Left ventricle myocardium inferior (tissue), 1 donor: ENCODE measurements at places on chromosomes 11 and 22.

GRCh38 chr11:127607487-127608085 is 607.0 kb upstream of the KIRREL3 start:
- no peak for DNase-seq

DNA sequence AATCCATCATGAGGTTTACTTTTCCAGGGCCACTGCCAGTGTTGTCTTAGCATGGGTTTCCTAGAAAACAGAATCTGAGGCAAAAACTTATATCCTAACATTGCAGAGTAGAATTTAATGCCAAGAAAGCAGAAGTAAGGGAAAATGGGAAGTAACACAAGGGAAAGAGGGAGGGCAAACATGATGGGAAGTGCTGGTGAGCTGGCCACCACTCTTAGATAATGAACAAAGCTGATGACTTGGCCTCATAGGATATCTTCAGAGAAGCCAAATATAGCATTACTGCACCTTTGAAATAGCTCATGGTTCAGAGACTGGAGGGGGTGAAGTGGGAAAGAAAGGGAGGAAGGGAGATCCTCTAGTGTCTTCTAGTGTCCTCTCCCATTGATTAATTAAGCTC is 24.8 kb upstream of the CALCB start:
- no peak for DNase-seq

DNA sequence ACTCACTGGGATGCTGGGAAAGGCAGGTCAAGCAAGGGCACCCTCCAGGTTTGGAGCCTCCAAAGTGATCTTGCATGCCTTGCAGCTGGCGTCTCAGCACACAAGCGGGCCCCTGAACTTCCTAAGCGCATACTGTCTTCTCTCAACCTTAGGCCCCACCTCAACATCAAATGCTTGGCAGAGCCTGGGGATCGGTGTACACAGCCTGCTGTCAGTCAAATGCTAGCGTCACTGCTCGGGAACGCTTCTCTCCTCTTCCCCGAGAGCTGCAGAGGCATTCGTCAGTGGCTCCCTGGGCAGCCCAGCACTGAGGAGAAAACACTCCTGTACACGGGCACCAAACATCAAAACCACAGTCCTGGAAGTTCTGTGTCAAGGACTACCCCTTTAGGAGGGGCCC is 124.9 kb downstream of the C11orf58 start:
- DNase-seq: peak; percentile 25

DNA sequence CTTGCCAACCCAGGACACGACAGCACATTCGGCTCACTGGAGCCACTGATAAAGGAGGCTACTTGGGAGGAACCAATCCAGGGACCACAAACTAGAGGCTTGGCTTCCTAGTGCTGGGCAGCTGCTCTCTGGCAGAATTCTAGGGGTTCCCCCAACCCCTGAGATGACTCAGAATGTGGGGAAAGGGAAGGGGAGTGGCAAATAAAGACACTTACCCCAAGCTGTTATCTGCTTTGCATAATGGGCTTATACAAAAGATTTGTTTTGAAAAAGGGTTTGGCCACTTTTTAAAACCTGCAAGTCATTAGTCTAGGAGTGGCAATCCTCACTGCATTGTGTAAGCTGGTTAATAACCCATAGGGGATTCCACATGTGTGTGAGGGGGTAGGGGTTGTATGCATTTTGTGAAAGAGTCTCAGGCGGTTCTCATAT is 64.1 kb upstream of the LMO1 start:
- no peak for DNase-seq

DNA sequence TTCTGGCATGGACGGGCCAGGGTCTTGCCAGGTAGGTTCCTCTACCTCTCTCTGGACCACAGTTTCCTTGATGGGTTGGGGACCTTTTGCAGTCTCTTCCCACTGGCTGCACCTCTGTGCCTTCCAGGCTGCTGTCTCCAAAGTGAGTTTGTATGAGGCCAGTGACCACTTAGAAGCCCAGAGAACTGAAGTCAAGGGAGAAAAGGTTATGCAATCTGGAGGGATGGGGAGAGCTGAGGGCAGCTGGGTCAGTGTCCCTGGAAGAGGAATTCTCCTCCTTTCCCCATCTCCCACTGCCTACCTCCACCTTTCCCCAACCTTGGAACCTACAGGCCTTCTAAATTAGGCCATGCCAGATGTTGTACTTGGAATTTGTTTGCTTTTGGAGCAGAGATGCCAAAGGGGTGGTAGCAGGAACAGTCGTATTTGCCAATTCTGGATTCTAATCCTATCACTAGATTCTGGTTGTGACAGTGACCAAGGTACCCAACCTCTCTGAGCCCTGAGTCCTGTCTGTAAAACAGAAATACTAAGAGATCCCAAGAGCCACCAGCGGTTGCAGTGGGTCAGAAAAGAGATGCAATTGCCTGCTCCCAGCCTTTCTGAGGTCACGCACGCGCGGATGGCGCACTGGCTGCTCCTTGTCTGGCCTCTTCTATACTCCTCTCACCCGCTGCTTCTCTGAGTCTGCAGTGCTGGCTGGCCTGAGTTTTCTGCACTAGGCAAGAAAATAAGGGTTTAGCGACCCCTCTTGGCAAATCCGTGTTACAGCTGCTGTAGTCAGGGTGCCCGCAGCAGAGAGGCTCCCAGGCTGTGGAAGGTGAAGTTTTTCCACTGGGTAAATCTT is 10.7 kb upstream of the ACCSL start:
- peak; percentile 81 for DNase-seq

GRCh38 chr11:99192716-99193115 is 172.0 kb downstream of the CNTN5 start:
- no peak for DNase-seq

GRCh38 chr11:93844568-93844967 is 5.8 kb downstream of the VSTM5 start:
- no peak for DNase-seq

DNA sequence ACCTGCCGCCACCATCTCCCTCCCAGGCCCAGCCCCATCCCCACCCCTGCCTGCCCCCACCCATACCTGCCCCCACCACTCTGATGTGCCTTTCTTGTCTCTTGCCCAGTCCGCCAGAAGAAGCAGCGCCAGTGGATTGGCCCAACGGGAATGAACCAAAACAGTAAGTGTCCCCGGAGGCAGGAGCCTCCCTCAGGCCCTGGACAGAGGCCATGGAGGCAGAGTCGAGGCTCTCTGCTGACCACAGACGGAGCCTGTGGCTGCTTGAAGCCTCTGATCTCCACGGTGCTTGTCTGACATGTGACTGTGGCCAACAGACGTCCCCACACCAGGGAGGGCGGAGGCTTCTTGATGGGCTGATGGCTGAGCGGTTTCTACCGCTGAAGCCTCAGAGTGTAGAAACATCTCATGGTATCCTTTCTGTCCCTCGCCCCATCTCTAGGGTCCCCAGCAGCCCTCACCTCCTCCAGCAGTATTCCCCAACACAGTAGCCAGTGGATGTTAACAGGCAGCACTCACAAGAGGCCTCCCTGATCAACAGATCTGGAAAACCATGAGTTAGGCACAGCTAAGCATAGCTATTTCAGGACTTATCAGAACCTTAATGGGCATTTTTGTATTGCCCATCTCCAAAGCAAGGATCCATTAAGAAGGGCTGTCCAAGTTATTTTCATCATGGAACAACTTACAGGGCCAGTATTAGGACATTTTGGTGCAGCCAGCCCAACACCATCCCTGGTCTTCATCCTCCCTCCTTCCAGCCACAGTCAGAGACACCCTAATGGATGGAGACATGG is 21.7 kb downstream of the CD5 start:
- no peak for DNase-seq

GRCh38 chr22:46229701-46230100 is 20.4 kb downstream of the CDPF1 start:
- no peak for DNase-seq

- no peak for DNase-seq
Measured at GRCh38 chr11:8361206-8361605, 97.5 kb upstream of the LMO1 start.

DNA sequence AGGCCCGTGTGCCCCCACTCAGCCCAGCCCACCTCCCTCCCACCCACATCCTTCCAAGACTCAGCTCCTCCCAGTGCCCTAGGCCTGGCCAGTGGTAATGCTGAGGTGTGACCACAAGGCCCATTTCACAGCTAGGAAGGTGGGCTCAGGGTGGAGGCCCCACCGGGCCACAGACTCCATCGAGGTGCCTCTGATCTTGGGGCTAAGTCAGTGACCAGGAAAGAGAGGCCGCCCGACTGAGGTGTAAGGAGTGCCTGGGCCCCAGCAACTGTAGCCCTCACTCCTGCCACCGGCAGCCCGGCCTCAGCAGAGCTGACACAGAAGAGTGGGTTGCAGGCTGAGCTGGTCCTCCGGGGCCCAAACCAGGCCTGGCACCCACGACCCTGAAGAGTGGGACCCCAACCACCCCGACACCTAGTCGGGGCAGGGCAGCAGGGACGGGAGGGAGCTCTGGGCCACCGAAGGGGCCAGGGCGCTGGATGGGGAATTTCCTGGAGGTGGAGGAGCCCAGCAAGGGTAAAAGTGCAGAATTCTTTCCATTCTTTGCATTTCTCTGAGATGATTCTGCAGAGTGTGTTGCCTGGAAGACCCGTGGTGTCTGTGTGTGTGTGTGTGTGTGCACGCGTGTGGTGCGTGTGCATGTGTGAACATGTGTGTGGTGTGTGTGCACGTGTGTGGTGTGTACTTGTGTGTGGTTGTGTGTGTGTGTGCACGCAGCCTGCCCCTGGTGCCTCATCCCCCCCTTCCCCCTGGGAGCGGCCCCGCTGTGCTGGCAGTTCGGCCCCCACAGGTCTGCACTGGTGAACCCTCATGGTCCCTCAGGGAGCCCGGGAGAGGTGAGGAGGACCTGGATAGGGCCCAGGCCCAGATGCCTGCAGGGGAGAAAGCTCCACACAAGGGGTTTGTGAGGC is 8.3 kb upstream of the PIM3 start:
- no peak for DNase-seq

DNA sequence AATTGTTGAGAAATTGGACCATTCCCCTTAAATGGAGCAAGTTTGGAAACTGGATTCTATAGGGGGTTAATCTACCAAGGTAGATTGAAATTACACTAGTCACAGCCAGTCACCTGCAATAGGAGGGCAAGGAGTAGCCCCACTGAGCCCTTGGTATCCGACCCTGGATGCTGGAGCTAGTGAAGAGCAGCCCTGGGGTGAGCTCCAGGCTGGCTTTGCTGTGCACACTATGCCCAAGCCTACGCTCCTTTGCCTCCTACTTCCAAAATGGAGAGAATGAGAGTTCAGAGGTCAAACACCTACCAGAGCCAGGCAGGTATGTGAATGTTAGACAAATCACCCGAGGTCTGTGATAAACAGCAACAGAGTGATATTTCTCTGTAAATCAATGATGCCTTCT is 23.7 kb downstream of the SNU13 start:
- no peak for DNase-seq

DNA sequence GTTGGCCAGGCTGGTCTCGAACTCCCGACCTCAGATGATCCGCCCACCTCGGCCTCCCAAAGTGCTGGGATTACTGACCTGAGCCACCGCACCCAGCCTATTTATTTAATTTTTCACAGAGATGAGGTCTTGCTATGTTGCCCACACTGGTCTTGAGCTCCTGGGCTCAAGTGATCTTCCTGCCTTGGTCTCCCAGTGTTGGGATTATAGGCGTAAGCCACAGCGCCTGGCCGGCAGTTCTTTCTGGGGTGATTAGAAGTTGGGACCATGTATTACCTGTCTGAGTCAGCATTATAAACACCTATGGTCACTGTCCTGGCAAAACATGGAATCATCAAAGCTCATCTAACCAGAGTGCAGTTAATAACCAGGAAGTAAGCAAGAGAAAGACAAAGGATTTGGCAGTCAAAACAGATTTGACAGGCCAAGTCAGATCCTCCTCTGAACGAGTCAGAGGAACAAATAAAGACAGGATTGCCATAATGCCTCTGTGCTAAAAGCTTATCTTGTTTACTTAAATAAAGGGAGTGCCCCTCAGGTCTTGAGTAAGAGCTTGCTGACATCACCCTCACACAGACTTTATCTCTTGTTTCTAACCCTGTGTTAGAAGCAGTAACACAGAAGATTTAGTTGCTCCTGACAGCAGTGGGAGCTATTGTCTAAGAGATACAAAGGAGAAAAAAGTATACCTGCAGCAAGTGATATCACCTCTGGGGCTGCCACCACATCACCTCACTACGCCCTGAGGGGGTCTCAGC is 3.7 kb downstream of the SERPIND1 start:
- no peak for DNase-seq

DNA sequence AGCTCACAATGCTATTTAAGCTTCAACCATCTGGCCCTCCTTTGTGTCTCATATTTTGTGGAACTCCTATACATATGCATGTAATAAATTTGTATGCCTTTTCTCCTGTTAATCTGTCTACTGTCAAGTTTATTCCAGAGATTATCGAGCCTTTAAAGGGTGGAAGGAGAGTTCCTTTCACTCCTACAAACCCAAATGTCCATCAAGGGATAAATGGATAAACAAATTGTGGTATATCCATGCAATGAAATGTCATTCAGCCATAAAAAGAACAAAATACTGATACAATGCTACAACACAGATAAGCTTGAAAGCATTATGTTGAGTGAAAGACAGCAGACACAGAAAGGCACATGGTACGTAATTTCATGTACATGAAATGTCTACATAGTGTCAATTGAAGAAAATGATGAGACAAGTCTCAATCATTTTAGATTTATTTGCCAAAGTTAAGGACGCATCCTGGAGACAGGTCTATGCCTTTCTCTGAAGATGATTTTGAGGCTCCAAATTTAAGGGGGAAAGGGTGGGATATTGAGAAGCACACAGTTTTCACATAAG is 17.7 kb upstream of the FEZ1 start:
- no peak for DNase-seq

GRCh38 chr11:86784241-86784681 is 16.1 kb upstream of the PRSS23 start:
- DNase-seq: no peak

DNA sequence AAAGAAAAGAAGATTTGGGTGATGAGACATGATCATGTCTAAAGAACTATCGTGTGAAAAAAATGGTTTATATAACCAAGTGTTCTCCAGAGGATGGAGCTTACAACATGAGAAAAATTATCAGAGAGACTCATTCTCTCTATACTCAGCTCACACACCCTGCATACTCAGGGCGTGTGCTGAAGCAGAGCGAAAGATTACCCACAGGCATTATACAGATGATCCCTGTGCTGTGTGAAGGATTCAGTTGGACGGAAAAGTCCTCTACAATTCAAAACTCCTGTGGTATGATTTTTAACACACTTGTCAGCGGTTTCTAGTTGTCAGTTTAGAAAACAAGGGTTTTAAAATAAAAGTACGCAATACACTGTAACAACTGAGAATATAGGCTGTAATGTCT is 267.3 kb downstream of the DLG2 start:
- no peak for DNase-seq

GRCh38 chr11:13429836-13430235 is 33.2 kb downstream of the BTBD10 start:
- DNase-seq: no peak

DNA sequence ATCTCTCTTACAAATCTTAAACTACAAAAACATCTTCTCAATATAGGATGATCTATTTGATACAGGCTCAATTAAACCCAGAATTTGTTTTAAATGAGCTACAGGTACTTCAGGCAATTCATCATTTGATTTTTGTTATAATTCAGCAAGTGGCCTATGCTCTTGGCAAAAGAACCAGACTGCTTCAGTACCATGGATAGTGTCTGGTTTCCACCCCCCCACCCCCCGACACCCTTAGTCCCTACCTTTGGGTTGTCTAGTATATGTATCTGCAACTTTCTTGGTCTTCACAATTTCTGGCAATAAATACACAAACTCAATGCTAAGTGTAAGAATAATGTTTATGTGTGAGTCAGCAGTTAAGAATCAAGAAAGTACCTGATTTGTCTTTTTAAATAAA is 97.3 kb upstream of the API5 start:
- no peak for DNase-seq

- DNase-seq: peak; percentile 42
Measured at GRCh38 chr11:1073261-1073724, 1.4 kb upstream of the MUC2 start.

- no peak for DNase-seq
Measured at GRCh38 chr11:68844801-68845200, 3.1 kb upstream of the CPT1A start.
